ENCODE measurements at places on chromosomes 3 and 15.

DNA sequence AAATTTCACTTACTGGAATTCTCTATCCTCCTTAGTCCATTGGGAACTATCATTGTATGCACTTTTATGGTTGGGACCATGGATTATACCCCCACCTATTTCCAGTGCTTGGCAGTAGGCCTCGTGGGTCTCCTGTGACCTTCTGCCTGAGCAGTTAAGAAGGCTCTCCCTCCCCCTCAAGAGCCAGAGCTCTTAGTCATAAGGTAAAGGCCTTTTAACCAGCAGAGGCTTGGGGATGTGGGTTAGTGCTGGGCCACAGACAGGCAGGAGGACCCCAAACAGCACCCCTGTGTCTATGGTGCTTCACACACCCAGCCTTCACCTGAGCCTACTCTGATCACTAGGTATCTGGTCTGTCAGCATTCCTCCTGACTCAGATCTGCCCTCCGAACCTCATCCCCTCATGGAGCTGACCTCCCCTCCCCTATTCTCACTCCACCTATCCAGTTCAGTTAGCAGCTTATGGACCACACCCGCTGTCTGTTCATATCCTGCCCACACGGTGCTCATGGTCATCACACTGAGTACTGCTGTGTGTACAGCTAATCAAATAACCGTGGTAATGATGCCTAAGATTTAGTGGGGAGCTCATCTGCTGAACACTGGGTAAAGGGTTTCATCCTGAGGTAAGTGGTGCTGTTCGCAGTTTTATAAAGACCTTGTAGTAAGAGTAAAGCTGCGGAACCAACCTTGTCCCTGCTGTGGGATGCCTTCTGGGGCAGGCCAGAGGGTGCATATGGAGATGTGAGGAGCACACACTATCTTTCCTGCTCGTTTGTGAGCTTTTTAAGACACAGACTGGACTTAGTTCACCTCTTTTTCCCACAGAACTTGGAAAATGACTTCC lies 40.9 kb downstream of the KLHL18 start:
- DNase-seq = no peak

- DNase-seq = no peak
Observed at GRCh38 chr3:107798381-107798780, 275.6 kb downstream of the BBX start.

- no peak for DNase-seq
Observed at GRCh38 chr15:74835312-74835823, 7.6 kb downstream of the ULK3 start.

GRCh38 chr3:71400986-71401451 lies 182.5 kb downstream of the FOXP1 start:
- DNase-seq = no peak

- no peak for DNase-seq
Observed at GRCh38 chr3:106376016-106376570, 507.3 kb upstream of the CBLB start.

- DNase-seq = no peak
Observed at GRCh38 chr3:43005981-43006380, 26.9 kb downstream of the GASK1A start.

DNA sequence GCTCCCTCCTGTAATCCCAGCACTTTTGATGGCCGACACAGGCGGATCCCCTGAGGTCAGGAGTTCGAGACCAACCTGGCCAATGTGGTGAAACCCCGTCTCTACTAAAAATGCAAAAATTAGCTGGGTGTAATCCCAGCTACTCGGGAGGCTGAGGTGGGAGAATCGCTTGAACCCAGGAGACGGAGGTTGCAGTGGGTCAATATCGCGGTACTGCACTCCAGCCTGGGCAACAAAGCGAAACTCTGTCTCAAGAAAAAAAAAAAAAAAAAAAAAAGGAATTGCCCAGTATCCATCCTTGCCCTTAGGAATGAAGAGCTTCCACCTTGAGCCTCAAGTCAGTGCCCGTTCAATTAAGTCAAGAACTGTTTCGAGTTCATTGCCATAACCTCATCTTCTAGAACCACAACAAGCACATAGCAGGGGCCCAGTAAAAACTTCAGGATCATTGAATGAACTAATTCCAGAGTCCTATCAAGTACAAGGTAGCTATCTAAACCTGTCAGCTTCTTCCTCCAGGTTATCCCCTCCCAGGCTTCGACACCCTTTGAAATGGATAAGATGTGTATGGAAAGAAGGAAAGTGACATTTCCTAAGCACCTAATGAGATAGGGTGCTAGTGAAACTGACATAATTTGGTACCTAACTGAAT lies 826 bp downstream of the DBR1 start:
- DNase-seq = no peak

DNA sequence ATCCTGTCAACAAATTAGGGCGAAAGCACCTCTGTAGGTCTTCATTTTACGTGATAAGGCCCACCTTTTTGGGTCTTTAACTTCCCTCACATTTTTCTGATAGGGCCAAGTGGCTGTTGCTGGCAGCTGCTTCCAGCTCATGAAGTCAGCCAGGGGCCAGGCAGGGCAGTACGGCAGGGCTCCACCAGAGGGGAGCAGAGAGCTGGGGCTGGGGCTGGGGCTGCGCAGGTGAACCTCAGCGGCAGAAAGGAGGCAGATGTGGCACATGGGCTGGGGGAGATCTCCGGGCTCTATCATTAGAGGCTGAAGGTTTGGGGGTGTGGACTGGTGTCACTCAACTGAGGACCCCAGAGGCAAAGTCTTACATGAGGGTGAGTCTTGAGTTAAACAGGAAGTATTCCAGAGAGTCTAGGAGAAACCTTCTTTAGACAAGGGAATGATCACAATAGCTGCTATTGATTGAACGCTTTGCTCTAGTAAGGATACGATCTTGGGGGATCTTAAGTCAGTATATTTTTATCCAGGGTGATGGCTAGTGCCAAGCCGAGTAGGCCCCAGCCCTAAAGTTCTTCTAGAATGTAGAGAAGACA lies 62.8 kb upstream of the MEX3B start:
- no peak for DNase-seq

DNA sequence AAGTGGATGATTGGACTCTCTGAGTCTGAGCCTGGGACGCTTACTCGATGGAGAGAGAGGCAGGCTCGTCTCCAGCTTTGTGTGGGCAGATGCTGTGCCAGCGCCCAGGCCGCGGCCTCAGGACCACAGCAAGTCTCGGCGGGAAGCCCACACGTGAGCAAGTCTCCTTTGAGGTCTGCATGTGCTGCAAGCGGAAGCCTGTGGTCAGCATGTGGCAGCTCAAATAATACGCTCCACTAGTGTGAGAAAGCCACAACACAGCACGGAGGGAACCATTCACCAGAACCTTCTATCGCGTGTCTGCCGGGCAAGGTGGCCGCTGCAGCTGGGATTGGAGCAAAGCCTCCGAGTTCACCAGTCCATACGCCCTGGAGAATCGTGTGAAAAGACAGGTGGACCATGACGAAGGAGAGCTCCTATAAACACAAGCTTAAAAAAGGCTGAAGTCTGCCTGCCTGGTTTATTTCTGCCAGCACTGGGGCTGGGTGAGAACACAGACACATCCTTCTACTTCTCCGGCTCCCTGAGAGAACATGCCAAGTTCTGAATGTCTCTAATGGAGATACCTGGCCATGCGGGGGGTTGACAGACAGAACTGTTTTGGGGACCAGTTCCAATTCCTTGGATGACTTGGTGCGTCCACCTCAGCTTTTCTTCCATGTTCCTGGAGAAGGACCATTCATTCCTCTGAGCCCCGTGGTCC lies 82.0 kb upstream of the LRIG1 start:
- no peak for DNase-seq

DNA sequence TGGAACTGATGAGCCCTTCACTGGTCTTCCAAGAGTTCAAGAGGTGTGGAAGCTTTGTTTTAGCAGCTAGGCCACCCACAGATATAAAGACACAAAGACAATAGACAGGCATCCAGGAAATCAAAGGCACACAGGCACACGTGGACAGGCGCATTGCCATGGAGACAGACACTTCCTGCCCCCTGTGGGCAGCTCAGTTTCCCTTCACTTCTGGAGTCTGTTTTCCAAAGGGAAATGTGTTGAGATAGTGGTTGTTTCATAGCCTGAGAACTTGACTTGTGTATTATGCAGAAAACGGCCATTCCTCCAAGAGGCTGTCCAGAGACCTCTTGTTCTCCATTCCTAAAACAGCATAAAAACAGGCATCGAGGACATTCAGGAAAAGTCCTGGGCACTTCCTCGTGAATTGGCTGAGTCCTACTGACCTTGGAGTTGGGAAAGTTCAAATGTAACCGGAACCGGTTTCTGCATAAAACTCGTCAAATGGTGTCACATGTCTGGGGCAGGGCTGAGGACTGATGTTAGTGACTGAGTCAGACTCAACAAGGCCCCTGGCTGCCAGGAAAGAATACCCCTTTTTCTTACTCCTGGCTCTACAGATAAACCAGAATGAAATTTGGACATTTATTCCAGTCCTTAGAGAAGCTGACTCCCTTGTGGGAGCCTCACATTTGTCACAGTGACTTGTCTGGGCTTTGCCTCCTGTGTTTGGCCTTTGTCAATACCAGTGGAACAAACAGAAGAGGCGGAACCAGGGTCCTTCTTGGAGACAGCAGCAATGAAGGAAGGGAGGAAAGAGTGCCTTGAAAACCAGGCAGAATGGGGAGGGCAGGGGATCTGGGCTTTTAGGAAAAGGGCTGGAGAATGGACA lies 1.3 kb downstream of the ALPK3 start:
- no peak for DNase-seq

DNA sequence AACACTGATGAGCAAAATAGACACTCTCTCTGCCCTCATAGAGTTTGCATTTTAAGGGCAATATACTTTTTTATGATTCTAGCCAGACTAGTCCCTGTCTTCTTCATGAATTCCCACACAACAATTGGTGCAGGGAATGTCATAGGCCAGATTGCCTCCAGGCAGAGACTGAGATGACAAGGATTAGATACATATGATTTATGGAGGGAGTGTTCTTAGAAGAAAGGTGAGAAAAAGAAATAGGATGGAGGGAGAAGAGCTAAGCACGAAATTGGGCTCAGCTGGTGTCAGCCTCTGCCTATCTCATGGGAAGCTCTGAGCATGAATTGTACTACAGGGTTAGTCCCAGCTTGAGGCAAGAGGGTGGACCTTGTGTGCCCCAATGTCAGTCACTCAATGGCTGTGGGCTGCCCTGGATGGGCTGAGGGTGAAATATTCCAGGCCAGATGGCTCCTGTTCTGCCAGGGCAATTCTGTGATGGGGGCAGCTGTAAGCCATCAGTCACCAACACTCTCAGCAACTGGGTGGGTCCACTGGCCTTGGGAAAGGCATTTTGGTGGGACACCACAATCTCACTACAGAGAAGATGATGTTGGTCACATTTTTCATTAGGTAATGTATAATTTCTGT lies 31.1 kb downstream of the EIF1B start:
- DNase-seq = no peak

DNA sequence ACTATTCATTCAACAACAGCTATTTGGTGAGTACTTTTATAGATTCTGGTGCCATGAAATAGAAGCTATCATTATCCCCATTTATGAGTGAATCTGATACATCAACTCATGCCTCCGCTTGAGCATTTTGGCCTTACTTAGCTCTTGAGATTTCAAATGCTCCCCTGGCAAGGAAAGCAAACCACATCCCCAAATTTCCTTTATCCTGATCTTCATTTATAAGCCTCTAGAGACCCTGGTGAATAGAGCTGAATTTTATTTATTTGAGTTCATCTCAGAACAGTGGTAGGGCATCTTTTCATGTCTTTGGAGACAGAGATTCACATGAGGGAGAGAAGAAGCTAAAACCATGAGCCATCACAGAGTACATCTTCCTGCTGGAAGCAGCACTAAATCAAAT lies 317.2 kb downstream of the SLC9A9 start:
- DNase-seq = no peak

- DNase-seq = no peak
Observed at GRCh38 chr15:52689562-52689961, 10.4 kb upstream of the ATOSA start.

DNA sequence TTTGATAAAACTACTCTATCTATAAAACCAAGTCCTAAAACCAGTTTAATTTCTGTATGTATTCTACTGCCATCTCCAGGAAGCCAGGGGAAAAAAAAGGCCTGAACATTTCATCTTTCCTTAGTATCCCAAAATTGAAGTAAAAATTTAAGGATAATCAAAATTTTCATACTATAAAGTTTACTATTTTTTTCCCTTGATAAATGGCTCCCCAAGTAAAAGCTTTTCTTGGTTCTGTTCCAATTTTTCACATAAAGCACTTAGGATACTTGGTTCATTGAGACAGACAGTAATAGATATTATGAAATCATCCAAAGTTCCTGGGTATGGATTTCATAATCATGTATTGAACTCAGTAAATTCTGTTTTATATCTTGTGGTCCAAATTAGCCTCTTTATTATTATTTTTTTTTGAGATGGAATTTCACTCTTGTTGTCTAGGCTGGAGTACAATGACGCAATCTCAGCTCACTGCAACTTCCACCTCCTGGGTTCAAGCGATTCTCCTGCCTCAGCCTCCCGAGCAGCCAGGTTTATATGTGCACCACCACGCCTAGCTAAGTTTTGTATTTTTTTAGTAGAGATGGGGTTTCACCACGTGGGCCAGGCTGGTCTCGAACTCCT lies 34.5 kb downstream of the ICE2 start:
- no peak for DNase-seq

GRCh38 chr3:32257641-32258438 lies 19.4 kb downstream of the CMTM8 start:
- DNase-seq = no peak

DNA sequence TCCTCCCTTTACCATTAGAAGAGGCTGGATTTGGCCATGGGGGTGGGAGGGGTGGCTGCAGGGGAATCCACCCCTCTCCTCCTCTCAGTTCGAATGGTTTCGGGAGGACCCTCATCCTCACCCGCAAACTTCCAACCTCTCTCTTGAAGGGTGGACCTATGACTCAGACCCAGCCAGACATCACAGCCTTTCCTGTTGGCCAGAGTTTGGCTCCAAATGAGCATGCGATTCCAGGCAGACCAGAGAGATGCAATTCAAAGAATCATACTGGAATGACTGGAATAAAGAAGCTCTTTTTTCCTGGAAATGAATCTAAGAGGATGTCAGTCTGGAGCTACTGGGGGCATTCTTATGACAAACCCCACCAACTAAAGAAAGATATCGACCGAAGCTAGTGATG lies 516.7 kb upstream of the MDFIC2 start:
- DNase-seq = no peak

GRCh38 chr15:38740206-38740605 lies 175.6 kb upstream of the RASGRP1 start:
- no peak for DNase-seq

DNA sequence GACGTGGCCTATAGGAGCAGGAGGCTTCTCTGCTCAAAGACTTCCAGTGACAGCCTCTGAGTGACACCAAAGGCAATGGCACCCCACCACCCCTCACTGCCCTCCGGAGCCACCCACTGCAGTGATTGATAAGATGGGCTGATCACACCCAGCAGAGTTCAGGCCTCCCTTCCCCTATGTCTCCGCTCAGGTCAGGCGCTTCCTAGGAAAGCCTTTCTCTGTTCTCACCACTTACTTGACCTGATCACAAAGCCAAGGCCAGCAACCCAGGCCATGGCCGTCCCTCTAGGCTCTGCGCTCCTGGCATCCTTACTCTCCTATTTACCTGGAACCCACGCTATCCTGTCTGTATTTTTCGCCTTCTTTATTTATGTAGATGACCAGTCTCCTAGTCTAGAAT lies 282.3 kb downstream of the OCA2 start:
- no peak for DNase-seq

All from renal cortex interstitium (tissue), 15 donors.